ENCODE measurements at places on chromosomes 3 and 15.

DNA sequence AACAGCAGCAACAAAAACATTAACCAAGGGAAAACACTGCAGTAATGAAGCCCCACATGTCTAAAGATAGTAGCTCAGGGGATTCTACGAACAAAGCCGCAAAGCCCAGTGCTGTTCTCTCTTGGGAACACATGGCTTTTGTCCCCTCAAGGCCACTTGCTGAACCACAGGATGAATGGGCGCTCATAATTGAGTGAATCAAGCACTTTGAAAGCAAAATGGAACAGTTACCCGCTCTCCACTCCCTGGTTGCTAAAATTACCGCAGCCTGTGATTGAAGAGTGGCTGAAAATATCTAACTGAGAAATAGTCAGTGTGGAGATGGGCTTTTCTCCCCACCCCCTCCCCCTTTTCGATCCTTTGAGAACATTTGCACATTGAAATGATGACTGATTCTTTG lies 39.6 kb downstream of the RASGRF1 start:
- DNase-seq = no peak
- peaks cover 14% of the 10 kb centered on the region for H3K27me3 ChIP-seq
- no peak overlapping the region for H3K27ac ChIP-seq
- no peaks in the 10 kb centered on the region for H3K4me1 ChIP-seq

- no peak for DNase-seq
- H3K27me3 ChIP-seq = peaks cover 32% of the 10 kb centered on the region
- H3K4me1 ChIP-seq = peaks cover 12% of the 10 kb centered on the region
- peak overlapping the region; percentile 38 for H3K4me3 ChIP-seq
- peak overlapping the region; percentile 46 for H3K27ac ChIP-seq
- H3K36me3 ChIP-seq = peaks cover 10% of the 10 kb centered on the region
Observed at GRCh38 chr3:161107311-161107710, 2.2 kb upstream of the B3GALNT1 start.

DNA sequence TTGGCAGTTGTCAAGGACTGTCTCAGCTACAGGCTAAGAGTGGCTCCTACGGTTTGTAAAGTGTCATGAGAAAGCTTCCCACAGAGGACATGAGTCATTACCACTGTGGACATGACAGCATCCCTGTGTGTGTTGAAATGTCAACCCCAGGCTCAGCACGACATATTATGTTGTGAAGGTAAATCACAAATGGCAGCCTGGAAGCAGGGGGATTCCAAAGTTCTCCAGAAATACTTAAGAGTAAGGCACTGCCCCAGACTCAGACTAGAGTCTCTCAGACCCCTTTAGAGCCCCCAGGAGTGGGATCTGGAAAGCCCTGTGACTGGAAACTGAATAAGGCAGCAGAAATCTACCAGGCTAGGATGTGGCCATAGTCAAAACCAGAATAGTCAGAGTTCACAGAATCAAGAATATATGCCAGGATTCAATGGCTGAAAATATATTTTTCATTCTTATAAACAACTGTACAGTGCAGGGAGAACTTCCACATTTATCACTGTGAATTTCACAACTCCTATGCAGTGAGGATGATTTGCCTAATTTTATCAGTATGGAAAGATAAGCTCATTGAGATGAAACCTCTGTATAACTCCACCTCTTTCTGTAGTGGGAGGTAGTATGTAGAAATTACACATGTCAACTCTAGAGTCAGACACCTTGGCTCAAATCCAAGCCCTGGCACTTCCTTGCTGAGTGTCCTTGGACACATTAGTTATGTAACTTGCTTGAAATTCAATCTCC lies 237.1 kb upstream of the CFAP20DC start:
- H3K27ac ChIP-seq = peak overlapping the region; percentile 22
- H3K4me3 ChIP-seq = no peak overlapping the region
- no peak for DNase-seq
- H3K4me1 ChIP-seq = peaks cover 16% of the 10 kb centered on the region
- H3K36me3 ChIP-seq = no peaks in the 10 kb centered on the region
- H3K27me3 ChIP-seq = peaks cover 23% of the 10 kb centered on the region

DNA sequence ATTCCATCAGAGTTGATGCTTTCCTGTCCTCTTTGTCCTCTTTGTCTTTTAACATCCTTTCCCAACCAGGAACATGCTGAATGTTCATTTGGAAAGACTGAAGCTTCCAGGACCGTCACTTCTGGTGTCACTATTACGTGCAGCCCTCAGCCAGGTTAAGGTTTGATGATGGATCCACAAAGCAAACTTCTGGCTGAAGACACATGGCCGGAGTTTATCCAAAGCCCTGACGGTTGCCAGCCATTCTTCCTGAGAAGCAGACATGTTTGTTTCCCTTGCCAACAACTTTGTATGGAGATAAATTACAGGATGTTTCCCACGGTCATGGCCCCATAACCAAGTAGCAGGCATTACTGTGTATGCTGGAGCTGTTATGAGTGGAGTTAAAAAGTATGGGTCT lies 236.9 kb downstream of the THSD4 start:
- H3K4me1 ChIP-seq = peaks cover 13% of the 10 kb centered on the region
- DNase-seq = no peak
- H3K27me3 ChIP-seq = no peaks in the 10 kb centered on the region
- no peak overlapping the region for H3K4me3 ChIP-seq
- no peak overlapping the region for H3K27ac ChIP-seq
